ENCODE measurements at places on chromosomes 5 and 9. TPM values are rescaled to one million over a fixed set of nuclear protein-coding genes. Genes with fewer than 3 reads are reported as not detected.

KLHL3 gene
- 19.3 TPM for total RNA-seq

FBN2 gene
- 5.7 TPM for total RNA-seq

ARL14EPL gene
- not detected for total RNA-seq

HAVCR2 gene
- total RNA-seq: not detected

F12 gene
- total RNA-seq: 1.3 TPM

CEP120 gene
- 17.6 TPM for total RNA-seq

MLANA gene
- not detected for total RNA-seq

HAPLN1 gene
- under 0.01 TPM for total RNA-seq

CCL27 gene
- 0.16 TPM for total RNA-seq

SH3TC2 gene
- total RNA-seq: 8.6 TPM

TAS2R1 gene
- total RNA-seq: not detected

OTP gene
- not detected for total RNA-seq
